Stimulated activated CD4-positive, alpha-beta T cell treated with anti-CD3 and anti-CD28 coated beads, Interleukin-1b, Interleukin-23, amount 100 ng/mL, for 1 hour (primary cell): ENCODE measurements at places on chromosomes 4 and X.

DNA sequence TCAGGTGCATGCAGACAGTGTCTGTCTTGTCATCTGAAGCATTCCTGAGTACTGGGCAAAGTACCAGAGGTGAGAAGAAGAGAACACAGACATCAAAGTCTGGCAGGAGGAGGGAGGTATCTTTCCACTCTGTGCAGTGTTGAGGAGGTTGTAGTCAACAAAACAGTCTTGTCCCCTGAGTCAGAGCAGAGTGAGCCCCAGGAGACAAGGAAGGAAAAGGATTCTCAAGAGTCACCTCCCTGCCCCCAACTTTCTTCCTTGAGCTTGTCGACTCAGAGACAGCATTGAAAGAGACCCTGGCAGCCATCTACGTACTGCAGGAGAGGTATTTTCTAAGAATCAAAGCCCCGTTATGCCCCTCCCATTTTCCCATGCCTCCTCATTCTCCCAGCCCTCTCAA, 4.4 kb upstream of the SRPX start:
- no peak for DNase-seq

- no peak for DNase-seq
Observed at GRCh38 chr4:16217300-16218051, 8.8 kb downstream of the TAPT1 start.

GRCh38 chr4:115219315-115219860, 106.0 kb upstream of the NDST4 start:
- no peak for DNase-seq

DNA sequence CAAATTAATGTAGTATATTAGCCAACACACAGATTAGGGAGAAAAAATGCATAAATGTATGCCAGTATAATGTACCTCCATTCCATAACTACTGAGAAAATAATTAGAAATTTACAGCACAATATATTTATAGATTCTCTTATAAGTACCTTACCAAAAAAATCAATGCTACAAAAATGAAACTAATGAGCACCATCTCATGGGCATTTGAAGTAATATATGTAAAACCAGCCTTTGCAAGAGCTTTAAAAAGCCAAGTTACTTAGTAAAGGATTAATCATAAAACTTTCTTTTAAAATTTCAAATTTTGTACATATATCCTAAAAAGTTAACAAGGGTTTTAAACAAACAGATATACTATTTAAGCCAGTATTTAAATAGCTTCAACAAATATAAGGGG, 43.2 kb downstream of the LRBA start:
- DNase-seq: no peak

DNA sequence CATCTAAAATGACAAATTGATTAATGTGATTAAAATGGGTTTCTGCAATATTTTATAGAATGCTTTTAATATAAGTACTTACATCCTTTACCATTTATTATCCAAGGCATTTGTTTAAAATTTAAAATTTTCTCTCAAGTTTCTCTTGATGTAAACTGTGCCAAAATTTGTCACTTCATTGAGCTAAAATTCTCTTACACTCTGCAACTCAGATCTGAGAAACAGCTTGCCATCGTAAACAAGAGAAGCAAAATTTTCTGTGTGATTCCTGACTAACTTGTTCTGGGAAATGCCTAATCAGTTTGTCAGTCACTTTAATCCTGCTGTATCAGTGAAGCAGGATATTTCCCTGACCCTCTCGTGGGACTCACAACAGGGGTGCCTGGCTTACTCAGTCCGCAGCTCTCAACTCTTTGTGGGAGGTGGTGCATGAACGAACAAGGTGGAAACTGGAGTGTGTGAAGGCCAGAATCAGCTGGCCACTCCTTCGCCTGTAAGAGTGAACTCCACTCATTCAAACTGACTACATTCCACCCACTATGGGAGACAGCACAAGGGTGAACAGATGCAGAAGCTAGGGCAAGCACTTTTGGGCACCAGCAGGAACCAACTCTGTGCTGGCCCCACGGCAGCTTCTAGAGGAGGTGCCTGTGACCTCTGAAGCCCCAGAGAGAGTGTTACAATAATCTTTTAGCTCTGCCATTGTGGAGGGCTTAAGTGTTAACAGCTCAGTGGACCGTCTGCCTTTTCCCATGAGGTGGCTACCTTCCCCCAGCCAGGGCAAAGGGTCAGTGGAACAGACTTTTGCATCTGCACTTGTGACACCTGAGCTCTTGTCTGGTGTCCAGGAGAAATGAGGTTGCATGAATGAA, 349.4 kb downstream of the FAT4 start:
- no peak for DNase-seq

GRCh38 chr4:79864500-79865200, 208.4 kb downstream of the ANTXR2 start:
- no peak for DNase-seq

GRCh38 chrX:43973249-43974099, at the start of gene NDP:
TSS of gene NDP (minus strand) at chrX:43973390. CDS start at chrX:43958645, 14,745 bp downstream.
- no peak for DNase-seq

DNA sequence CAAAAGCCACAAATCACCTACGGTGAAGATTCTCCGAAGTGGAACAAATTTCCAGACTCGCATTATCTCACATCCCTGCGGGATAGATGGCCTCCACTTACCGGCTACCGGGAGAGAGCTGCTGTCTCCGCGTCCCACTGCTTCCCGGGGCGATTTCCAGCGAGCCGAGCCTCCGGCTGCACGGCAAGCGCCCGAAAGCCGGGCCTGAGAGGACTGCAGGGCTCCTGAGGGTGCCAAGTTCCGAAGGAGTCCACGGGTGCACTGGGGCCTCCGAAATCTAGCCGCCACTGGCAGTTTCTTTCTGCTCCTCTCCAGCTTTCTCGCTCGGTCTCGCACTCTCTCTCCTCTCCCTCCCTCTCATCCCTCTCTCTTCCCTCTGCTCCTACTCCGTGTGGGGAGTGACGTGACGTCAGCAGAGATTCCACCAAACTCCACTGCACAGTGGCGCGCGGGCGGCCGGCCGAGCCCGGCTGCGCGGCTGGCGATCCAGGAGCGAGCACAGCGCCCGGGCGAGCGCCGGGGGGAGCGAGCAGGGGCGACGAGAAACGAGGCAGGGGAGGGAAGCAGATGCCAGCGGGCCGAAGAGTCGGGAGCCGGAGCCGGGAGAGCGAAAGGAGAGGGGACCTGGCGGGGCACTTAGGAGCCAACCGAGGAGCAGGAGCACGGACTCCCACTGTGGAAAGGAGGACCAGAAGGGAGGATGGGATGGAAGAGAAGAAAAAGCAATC, 14.0 kb upstream of the PITX2 start:
- DNase-seq: no peak

DNA sequence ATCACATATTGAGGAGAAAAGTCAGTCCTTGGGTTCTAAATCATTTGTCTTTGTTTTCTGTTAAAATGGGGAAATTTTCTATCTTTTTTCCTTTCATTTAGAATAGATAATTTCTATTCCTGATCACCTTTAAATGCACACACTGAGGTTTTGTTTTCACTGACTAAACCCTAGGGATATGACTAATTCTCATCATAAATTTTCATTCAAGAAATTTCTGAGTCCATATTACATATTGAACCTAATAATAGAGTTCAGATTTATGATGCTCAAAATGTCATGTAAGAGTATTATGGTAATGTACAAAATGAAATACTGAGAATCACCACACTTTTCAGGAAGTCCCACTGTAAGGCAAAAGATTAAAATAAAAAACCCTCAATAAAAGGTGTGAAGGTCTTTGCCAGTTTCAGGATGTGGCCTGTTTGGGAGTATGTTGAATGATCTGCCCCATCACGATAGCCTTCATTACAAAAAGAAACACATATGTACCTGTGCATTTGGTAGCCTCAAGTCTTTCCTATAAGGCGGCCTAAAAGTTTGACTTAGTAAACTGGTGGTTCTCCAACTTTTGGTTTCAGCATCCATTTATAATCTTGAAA, 49.4 kb downstream of the LEF1 start:
- DNase-seq: no peak

DNA sequence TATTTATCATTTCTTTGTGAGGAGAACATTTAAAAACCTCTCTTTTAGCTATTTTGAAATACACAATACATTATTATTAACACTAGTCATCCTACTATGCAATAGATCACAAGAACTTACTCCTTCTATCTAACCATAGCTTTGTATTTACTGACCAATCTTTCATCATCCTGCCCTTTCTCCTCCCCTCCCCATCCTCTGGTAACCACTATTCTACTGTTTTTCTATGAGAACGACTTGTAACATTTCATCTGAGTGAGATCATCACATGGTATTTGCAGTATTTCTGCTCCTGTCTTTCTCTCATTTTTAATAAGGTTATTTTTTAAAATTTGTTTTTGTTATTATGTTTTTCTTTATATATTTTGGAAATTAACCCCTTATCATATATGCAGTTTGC, 331.8 kb downstream of the TEX13C start:
- no peak for DNase-seq

- DNase-seq: no peak
Observed at GRCh38 chr4:140691369-140691768, 64.8 kb downstream of the TBC1D9 start.

DNA sequence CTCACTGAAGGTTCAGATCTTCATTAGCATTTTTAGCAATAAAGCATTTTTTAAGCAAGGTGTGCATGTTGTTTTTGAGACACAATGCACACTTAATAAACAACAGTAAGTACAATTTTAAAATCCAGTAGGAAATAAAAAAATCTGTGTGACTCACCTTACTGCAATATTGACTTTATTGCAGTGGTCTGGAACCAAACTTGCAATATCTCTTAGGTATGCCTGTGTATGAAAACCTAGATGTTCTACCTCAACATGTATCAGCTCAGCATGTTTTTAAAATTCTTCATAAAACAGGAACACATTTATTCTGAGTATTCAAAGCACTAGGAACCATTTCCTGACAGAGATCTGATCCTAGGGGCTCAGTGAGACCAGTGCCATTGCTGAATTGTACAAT, 26.7 kb downstream of the NR0B1 start:
- no peak for DNase-seq

- DNase-seq: no peak
Observed at GRCh38 chr4:53905941-53906377, 158.4 kb downstream of the CHIC2 start.
